ENCODE measurements at places on chromosomes 7 and 10.

DNA sequence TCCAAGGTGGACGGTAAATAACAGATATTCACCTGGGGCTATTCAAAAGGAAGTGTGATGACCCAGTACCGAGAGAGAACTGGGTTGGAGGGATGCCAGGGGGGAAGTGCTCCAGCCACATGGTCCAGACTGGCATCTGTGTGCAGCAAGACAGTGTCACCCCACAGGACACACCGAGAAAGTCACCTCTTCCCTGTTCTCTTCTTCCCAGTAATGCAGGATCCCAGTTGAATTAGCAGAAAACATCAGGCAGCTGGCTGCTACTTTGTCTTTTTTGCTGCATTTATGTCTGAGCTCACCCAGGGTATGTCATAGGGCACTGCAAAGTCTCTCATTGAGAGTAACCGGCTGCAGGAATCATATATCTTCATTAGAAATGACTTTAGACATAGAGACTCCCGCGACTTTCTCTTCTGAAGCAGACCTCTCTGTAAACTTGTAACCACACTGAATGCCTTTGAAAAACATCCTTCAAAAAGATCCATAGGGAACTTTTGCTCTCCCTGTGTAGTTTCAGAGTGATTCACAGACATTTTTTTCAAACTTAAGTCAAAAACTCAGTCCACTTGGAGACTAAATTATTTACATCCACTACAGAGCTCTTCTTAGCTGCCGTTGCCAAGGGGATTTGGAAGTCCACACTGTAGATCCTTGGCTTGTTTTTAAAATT, 609.0 kb upstream of the DPP6 start:
- H3K27ac ChIP-seq: no peak overlapping the region
- H3K36me3 ChIP-seq: no peaks in the 10 kb centered on the region
- H3K4me3 ChIP-seq: no peak overlapping the region
- DNase-seq: no peak
- H3K4me1 ChIP-seq: no peaks in the 10 kb centered on the region

DNA sequence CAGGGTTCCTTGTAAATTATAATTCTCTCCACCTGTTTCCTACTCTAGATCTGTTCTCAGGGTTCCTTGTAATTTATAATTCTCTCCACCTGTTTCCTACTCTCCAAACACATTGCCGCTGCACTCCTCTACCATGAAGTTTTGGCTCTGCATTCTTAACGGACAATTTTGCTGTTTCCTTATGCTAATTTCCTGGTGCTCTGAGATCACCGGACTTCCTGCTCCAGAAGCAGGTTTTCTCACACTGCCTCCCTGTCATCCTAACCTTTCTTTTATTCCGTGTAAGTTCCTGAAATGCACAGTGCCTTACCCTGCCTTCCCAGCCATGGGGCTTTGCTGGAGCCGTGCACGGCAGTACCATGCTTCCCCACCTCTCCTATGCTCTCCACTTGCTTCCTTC, 256.8 kb downstream of the PLXNA4 start:
- no peak for DNase-seq
- H3K4me1 ChIP-seq: peaks cover 13% of the 10 kb centered on the region
- no peak overlapping the region for H3K4me3 ChIP-seq

- H3K4me3 ChIP-seq: no peak overlapping the region
- DNase-seq: no peak
- H3K36me3 ChIP-seq: no peaks in the 10 kb centered on the region
- no peak overlapping the region for H3K27ac ChIP-seq
- no peaks in the 10 kb centered on the region for H3K4me1 ChIP-seq
Observed at GRCh38 chr7:154910125-154910524, 92.8 kb downstream of the PAXIP1 start.

- no peak for DNase-seq
- peaks cover 23% of the 10 kb centered on the region for H3K4me1 ChIP-seq
- peaks cover 10% of the 10 kb centered on the region for H3K36me3 ChIP-seq
- H3K27me3 ChIP-seq: no peaks in the 10 kb centered on the region
- H3K4me3 ChIP-seq: no peak overlapping the region
Observed at GRCh38 chr10:12559578-12560178, 210.3 kb downstream of the CAMK1D start.

GRCh38 chr10:103451091-103451813, 918 bp downstream of the CALHM2 start:
- H3K4me1 ChIP-seq: no peaks in the 10 kb centered on the region
- peak overlapping the region; percentile 81 for H3K4me3 ChIP-seq
- peaks cover 11% of the 10 kb centered on the region for H3K36me3 ChIP-seq

DNA sequence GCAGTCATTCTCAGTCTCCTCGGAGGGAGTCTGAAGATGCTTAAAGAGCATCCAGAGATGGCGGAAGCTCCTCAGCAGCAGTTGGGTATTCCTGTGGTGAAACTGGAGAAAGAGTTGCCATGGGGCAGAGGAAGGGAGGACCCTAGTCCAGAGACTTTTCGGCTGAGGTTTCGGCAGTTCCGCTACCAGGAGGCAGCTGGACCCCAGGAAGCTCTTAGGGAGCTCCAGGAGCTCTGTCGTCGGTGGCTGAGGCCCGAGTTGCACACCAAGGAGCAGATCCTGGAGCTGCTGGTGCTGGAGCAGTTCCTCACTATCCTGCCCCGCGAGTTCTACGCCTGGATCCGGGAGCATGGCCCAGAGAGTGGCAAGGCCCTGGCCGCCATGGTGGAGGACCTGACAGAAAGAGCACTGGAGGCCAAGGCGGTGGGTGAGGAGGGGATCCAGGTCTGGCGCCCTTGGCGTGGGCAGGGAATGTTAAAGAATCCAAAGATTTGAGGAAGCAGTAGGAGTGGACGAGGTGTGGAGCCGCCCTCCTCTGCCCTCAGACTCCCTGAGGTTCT, 2.9 kb downstream of the ZSCAN25 start:
- peak overlapping the region; percentile 97 for H3K4me3 ChIP-seq
- no peak overlapping the region for H3K27ac ChIP-seq
- H3K4me1 ChIP-seq: peaks cover 27% of the 10 kb centered on the region
- H3K36me3 ChIP-seq: peaks cover 25% of the 10 kb centered on the region

GRCh38 chr10:107409522-107409921, 245.0 kb upstream of the SORCS1 start:
- no peak overlapping the region for H3K27ac ChIP-seq
- no peaks in the 10 kb centered on the region for H3K36me3 ChIP-seq
- H3K27me3 ChIP-seq: peaks cover 15% of the 10 kb centered on the region
- no peaks in the 10 kb centered on the region for H3K4me1 ChIP-seq

- H3K36me3 ChIP-seq: no peaks in the 10 kb centered on the region
- no peaks in the 10 kb centered on the region for H3K4me1 ChIP-seq
- no peaks in the 10 kb centered on the region for H3K27me3 ChIP-seq
Observed at GRCh38 chr10:81696609-81697388, 178.2 kb upstream of the NRG3 start.

- H3K4me3 ChIP-seq: no peak overlapping the region
- H3K36me3 ChIP-seq: no peaks in the 10 kb centered on the region
- no peaks in the 10 kb centered on the region for H3K27me3 ChIP-seq
- no peak for DNase-seq
- H3K4me1 ChIP-seq: no peaks in the 10 kb centered on the region
Observed at GRCh38 chr7:86833360-86833759, 189.7 kb downstream of the GRM3 start.

DNA sequence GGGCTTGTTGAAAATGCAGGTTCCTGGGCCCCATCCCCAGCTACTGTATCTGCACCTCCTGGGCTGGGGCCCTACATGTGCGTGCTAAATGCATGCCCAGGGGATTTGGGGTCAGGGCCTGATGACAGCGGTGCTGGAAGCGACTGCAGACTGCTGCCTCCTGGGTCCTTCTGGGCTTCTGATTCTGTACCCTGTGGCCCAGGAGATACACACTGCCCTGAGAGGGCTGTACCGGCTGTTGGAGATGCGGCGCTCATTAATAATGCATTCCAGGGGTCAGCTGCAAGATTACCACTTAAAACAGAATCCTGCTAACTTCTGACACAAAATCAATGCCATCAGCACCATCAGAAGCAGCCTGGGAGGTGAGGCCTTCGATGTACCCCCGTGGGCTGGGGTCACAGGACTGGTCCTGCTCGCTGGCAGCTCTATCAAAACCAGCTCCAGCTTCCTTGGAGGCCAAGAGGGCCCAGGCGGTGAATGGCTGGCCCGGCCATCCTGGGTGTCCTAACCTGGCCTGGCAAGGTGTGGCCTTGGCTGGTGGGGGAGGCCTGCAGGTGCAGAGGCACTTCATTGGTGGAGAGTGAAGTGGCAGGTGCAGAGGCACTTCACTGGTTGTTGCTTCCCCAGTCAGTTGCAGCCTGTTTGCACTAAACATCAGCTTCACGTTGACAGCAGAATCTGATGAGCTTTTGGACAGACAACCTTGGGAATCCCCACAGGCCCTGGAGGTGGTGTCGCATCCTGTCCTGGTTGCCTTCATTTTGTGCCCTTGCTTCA, 79.2 kb downstream of the GLRX3 start:
- no peak for DNase-seq
- peaks cover 5% of the 10 kb centered on the region for H3K4me1 ChIP-seq
- no peak overlapping the region for H3K27ac ChIP-seq
- no peaks in the 10 kb centered on the region for H3K27me3 ChIP-seq

DNA sequence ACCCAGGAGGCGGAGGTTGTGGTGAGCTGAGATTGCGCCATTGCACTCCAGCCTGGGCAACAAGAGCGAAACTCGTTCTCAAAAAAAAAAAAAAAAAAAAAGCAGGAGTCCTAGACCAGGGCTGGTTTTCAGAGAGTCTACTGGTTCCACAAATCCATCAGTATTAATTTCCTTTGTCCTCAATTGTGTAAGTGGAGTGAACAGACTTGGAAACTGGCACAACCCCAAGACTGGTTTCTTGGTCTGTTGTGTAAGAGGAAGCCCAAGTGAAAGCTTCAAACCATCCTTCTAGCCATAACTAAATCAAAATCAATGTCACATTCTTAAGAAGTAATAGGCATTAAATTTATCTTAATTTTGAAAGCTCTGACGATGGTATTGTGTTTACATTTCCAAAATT, 213.6 kb downstream of the DGKI start:
- H3K4me1 ChIP-seq: no peaks in the 10 kb centered on the region
- no peak for DNase-seq
- H3K4me3 ChIP-seq: no peak overlapping the region
- H3K36me3 ChIP-seq: no peaks in the 10 kb centered on the region

DNA sequence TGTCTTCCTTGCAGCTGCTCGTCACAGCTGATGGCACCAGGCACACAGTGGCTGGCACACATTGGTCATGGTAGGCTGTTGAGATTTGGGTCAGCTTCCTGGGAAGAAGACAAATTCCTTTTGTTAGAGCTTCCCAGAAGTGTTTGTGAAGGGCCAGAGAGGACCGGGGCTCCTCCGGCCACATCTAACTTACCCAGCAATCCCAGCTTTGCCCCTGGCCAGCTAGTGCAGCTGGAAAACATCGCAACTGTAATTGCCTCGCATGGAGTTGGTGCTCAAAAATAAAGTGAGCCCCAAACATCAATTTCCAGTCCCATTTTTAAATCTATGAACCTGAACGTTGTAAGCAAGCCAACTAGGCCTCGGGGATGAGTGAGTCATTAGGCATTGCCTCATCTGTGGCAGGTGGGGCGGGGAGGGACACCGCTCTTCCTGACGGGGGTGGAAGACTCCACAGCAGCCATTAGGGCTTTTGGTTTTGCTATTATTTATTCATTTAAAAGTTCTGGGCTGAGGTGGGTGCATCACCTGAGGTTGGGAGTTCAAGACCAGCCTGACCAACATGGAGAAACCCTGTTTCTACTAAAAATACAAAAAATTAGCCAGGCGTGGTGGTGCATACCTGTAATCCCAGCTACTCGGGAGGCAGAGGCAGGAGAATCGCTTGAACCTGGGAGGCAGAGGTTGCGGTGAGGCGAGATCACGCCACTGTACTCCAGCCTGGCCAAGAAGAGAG, 12.4 kb downstream of the CPA5 start:
- DNase-seq: no peak
- H3K27ac ChIP-seq: peak overlapping the region; percentile 98
- H3K4me1 ChIP-seq: peaks cover 40% of the 10 kb centered on the region
- H3K27me3 ChIP-seq: no peaks in the 10 kb centered on the region

- peaks cover 31% of the 10 kb centered on the region for H3K4me1 ChIP-seq
- peak overlapping the region; percentile 85 for H3K27ac ChIP-seq
- H3K27me3 ChIP-seq: no peaks in the 10 kb centered on the region
- H3K36me3 ChIP-seq: no peaks in the 10 kb centered on the region
Observed at GRCh38 chr10:932589-932988, 1.1 kb upstream of the LARP4B start.

- no peaks in the 10 kb centered on the region for H3K27me3 ChIP-seq
- DNase-seq: no peak
- H3K27ac ChIP-seq: no peak overlapping the region
- H3K4me1 ChIP-seq: no peaks in the 10 kb centered on the region
Observed at GRCh38 chr7:9091282-9091681, 657.9 kb downstream of the NXPH1 start.

GRCh38 chr7:1251796-1252539, 19.3 kb downstream of the UNCX start:
- peaks cover 72% of the 10 kb centered on the region for H3K27me3 ChIP-seq
- no peak overlapping the region for H3K4me3 ChIP-seq
- no peak for DNase-seq

DNA sequence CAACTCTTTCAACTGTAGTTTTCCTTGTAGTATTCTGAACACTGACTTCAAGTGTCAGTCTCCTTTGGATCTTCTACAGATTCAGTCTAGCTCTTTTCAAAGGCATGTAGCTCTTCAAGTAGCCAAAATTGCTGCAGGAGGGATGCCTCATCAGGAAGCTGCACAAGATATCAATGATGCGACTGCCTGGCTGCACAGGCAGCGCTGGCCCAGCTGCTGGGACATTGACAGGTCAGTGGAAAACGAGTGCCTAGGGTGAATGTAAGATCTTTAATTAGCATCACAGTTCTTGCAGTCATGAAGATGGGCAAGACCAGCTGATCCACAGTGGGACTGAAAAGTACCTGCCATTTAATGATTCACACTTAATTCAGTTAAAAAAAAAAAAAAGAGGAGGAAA, 167.6 kb downstream of the ANK3 start:
- H3K36me3 ChIP-seq: peaks cover 4% of the 10 kb centered on the region
- H3K27me3 ChIP-seq: no peaks in the 10 kb centered on the region
- H3K4me3 ChIP-seq: no peak overlapping the region
- H3K27ac ChIP-seq: no peak overlapping the region

DNA sequence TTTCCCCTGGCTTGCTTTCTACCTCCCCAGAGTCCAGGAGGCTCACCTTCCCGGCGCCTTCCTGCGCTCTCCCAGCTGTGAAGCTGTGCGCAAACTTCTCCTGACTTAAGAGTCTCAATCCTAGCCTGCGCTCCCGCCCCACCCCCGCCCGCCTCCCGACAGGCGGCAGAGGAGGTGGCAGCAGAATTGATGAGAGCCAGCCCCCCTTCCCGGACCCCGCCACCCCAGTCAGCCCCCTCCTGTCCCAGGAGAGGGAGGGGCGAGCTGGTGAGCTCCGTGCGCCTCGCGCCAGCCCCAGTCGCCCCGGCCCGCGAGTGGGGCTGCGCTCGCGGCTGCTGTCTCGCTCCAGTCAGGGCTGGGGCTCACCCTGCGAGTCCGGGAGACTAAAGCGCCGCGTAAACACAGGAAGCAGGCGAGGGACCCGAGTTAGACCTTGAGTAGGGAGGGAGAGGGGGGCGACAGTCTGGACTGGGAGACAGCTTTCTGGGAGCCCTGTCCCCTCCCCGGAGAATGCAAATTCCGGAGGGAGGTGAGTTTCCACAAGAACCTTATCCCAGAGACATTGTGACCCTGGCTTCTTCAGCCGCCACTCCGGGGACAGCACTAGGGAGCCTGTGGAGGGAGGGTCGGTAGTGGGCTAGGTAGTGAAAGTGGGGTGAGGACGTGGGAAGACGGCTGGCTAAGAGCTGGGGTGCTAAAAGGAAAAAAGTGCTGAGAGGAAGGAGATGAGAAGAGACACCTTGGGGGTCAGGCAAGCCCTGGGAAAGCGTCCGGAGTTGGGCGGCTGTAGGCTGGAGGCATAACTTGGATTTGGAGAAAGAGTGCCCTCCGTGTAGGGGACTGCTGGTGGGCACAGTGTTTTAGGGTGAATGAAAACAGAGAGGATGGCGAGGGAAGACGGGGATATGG, at the start of gene CALCR:
Gene CALCR, minus strand, starts transcription at position 79 of the 909 bp plus-strand sequence. CDS start 87,743 bp downstream, outside the sequence.
- H3K4me1 ChIP-seq: peaks cover 6% of the 10 kb centered on the region
- peaks cover 93% of the 10 kb centered on the region for H3K27me3 ChIP-seq
- H3K27ac ChIP-seq: no peak within 1 kb of the TSS
- H3K36me3 ChIP-seq: no peaks in the 10 kb centered on the region
